ENCODE measurements at places on chromosomes 12 and 14.

DNA sequence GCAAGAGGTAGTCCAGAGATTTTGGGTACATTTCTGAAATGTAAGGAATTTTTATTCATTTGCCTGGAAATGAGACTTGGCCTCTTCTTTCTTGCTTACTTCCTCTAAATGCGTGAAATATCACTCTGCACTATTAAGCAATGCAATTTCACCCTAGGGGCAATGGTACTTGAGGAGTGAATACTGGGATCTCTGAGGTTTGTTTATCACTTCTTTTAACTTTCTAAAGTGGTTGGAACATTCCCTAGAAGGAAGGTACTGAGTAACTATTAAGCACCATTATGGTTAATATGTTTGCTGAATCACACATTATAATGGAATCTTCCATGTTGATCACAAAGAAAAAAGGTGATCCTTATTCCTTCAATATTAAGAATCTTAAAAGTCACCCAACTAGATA lies 120.9 kb upstream of the CAND1 start:
- no peak for DNase-seq

GRCh38 chr14:95527387-95528002 lies 7.4 kb upstream of the GLRX5 start:
- DNase-seq: no peak

DNA sequence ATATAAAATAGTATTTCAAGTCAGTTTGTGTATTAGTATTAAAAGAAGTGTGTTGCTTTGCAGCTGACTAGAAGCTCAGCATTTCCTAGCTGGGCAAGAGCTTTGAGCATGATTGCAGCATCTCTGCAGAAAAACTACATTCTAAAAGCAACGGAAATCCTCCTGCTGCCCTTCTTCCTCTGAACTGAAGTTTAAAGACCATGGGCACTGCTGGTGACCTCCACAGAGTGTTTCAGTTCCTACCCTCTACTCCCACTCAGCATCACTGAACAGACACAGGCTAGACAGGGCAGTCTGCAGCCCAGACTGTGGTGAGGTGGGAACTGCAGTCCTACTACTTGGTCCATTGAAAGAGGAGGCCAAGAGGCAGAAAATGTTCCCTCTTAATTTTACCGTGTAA lies 59.0 kb downstream of the FAR2 start:
- DNase-seq: no peak

DNA sequence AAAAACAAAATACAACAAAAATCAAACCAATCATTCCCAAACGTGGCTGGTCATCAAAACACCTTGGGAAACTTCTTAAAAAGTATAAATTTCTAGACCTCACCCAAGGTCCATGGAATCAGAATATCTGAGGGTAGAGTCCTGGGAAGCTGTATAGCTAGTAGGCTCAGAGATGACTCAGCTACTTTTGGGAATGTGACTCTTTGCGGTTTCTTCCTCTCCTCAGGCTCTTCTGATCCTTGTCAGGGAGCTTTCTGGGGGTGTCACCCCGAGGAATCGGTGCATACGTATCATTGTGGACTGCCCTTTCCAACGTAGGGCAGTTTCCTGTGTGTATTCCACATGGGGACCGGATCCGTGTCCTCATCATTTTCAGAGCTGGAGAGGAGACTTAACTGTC lies 14.8 kb downstream of the JDP2 start:
- DNase-seq: no peak

DNA sequence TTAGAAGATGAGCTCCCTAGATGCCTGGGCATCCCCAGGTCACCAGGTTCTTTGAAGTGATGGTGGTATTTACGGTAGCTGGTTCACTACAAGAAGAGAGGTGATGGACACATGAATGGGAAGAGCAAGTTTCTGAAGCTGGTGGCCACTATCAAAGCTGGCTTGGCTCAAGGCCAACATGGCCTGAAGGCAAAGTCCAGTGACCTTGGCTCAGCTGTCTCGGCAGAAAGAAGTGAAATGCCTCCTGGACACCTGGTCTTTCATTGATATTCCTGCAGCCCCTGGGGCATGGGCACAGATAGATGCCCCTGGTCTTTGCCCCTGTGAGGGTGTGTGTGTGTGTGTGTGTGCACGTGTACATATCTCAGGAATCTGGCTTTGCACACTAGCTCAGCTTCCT lies 441.8 kb upstream of the TMPO start:
- no peak for DNase-seq

GRCh38 chr14:105891221-105891602 lies 364.8 kb downstream of the TMEM121 start:
- DNase-seq: no peak

DNA sequence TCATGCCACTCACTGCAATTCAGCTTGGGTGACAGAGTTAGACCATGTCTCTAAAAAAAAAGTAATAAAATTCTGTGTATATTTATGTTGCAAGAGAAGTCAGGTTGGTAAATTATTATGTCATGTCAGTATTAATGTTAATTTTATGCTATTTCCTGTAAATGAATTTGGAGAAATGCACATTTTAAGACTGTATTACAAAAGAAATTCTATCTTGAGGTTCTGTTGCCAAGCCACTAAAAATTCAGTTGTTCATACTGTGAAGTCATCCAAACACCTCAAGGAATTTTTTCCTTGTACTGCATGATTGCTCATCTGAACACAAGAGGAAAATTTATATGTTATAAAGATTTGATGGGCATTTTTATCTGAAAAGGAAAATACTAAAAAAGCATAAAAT lies 23.3 kb upstream of the HMGA2 start:
- DNase-seq: no peak

- DNase-seq: no peak
Measured at GRCh38 chr14:75196468-75196867, 20.1 kb upstream of the TMED10 start.

DNA sequence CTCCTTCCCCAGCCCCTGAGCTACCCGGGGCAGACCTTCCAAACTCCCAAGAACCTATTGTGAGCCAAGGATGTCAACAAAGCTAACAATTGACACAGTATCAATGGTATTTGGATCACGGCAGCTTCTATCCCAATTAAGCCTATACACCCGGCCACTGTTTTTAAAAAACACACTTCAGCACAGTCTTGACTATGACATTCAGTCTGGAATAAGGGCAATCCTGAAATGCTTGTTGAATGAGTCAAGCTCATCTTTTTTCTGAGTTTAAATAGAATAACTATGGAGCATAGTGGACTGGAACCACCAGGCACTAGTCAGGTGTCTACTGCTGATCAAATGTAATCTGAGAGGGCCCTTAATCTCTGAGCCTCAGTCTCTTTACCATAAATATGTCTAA lies 5.7 kb downstream of the DENND5B start:
- no peak for DNase-seq

DNA sequence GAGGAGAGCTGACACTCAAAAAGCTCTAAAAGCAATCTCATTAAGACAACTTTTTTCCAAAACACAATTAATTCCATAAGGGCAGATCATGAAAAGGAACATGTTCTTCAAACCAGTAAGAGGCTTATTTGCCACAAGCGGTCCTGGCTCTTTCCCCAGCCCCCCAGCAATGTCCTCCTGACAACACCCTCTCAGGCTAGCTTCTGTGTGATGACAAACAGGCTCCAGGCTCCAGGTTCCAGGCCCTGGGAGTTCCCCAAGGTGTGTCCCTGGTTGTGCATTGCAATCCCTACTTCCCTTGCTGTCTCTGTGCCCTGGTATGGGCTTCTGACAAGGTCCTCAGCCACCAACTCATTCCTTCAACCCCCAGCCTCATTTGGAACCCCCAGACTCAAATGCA lies 8.9 kb downstream of the HVCN1 start:
- DNase-seq: no peak

- no peak for DNase-seq
Measured at GRCh38 chr12:50581226-50582184, 76.7 kb downstream of the DIP2B start.

DNA sequence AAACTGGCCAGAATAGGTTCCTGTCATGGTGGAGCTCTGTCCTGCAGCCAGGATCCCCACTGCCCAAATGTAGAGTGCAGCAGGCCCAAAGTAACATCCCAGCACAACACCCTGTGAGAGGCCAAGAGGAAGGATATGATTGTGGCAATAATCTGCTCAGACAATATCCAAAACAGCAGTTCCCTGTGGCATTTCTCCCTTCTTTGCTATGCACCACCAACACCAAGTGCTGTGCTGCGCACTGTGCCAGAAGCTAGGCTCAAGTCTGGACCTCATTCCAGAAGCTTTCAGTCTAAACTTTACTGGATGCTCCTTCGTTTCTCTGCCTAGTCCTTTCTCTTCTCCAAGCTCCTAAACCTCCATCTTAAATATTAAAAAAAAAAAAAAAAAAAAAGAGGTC lies 33.4 kb downstream of the SLC11A2 start:
- no peak for DNase-seq

- no peak for DNase-seq
Measured at GRCh38 chr12:49417558-49417957, 50.3 kb downstream of the SPATS2 start.

GRCh38 chr12:4416276-4416675 lies 29.3 kb downstream of the FGF6 start:
- DNase-seq: no peak

DNA sequence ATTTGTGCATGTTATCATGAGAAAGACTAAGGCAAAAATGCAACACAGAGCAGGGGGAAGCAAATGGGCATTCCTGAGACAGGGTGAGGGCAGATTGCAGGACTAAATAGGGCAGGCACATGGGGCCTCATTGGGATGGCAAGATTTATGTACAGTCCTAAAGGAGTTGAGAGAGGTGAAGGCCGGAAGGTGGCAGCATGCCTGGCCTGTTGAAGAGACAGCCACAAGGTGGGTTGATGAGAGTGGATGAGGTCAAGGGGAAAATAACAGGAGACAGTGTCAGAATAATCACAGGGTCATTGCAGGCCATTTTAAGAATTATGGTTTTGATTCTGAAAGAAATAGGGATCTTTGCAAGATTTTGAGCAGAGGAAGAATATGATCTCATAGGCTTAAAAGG lies 21.0 kb downstream of the PAH start:
- DNase-seq: no peak

DNA sequence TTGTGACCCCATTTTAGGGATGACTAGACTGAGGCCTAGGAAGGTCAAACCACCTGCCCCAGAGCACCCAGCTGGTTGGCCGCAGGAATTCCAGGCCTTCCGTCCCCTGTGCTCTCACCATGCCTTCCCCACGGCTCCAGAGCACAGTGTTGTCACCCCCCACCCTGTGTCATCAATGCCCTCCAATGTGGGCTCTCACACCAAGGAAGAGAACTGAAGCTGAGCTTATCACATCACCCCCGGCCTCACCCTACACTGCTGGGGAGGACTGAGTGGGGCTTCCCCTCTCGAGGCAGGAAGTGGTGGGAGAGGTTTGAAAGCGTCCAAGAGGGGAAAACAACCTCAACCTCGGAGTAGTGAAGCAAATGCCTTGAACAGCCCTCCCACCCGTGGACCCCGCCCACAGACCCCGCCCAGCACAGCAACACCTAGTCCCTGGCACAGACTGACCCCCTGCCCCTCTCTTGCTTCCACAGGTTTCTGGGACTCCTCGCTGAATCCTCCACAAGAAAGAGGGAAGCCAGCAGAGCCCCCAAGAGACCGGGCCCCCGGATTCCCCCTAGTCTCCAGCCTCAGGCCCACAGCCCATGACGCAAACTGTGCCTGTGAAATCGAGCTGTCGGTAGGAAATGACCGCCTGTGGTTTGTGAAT lies 97.2 kb downstream of the LGMN start:
- no peak for DNase-seq

- no peak for DNase-seq
Measured at GRCh38 chr14:22387776-22388241, 201.2 kb downstream of the DAD1 start.

DNA sequence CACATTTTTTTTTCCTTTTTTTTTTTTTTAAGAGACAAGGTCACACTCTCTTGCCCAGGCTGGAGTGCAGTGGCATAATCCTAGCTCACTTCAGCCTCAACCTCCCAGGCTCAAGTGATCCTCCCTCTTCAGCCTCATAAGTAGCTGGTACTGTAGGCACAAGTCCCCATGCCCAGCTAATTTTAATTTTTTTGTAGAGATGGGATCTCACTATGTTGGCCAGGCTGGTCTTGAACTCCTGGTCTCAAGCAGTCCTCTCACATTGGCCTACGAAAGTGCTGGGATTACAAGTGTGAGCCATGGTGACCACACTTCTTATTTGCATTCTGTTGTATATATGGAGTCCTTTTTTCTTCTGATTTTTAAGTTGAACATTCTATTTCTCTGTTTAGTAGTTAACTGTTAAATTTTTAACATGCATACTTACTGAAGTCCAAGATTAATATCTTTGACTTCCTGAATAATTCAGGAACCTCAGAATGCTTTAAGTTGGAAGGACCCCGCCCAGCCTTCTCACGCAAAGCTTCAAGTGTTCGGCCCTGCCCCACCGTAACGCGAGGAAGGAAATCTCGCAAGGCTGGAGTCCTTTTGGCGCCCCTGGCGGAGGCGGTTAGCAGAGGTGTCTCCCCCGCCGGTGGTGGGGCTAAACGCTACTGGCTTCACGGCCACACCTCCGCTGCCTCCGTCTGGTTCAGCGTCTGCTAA lies 21.6 kb downstream of the SPATS2 start:
- no peak for DNase-seq

GRCh38 chr14:28652782-28653181 lies 113.8 kb upstream of the FOXG1 start:
- no peak for DNase-seq

DNA sequence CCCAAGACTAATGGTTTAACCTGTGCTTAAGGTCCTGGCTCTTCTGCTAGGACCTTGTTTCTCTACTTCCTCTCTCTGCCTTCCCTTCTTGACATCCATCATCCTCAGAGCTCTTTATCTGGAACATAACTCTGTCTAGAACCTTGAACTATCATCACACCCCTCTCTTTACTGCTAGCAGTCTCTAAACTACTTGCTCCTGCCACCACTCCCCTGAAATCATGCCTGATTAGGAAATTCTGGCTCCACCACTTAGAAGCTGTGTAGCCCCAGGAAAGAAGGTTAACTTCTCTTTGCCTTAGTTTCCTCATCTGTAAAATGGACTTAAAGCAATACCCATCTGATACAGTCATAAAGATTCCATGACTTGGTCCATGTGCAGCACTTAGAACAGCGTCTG lies 9.1 kb downstream of the SLC38A1 start:
- DNase-seq: no peak

DNA sequence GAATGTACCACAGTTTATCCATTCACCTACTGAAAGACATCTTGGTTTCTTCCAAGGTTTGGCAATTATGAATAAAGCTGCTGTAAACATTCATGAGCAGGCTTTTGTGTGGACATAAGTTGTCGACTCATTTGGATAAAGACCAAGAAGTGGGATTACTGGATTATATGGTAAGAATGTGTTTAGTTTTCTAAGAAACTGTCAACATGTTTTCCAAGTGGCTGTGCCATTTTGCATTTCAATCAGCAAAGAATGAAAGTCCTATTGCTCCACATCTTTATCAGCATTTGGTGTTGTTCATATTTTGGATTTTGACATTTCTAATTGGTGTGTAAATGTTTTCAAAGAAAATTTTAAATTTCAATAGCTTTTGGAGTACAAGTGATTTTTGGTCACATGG lies 27.3 kb upstream of the KLRF1 start:
- no peak for DNase-seq
